ENCODE measurements at places on chromosomes 2 and 18.

GRCh38 chr2:220096406-220096805 lies 469.0 kb downstream of the SLC4A3 start:
- DNase-seq: peak; percentile 26

GRCh38 chr2:231708773-231709635 lies 679 bp downstream of the PTMA start:
- DNase-seq: no peak

DNA sequence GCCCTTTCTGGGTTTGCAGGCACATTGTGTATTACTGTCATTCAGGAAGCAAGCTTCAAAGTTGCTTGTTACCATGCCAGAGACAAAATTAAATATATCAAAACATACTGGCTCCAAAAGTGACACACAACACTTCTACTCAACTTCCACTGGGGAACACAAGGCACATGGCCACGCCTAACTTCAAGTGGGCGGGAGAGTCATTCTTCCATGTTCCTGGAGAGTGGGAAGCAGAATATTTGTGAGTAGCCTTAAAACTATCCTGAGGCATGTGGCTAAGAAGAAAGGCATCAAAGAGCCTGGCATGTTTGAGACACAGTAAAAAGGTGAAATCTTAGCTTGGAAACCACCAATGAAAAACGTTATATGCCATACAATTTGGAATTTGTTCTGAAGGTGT lies 90.5 kb upstream of the TACR1 start:
- no peak for DNase-seq

GRCh38 chr2:74886811-74887210 lies 52.9 kb downstream of the HK2 start:
- no peak for DNase-seq

- no peak for DNase-seq
Observed at GRCh38 chr18:63017076-63017475, 301.7 kb downstream of the PHLPP1 start.

- no peak for DNase-seq
Observed at GRCh38 chr2:142535311-142535710, 342.2 kb upstream of the KYNU start.

DNA sequence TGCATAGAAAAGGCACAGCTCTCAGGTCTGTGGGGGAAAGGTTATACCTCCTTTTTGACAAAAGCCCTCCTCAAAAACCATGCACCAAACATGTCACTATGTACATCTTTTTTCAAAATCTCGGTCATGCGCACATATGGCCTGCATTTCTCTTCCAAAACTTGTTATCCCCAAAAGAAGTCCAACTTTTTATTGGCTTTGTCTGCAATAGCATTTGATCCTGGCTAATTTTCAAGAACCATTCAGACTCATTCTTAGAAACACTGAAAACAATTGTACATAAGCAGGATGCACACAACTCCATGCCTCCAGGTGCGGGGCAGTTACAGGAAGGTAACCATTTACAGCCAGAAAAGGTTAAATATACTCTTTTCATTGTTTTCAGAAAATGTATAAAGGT lies 21.9 kb downstream of the SERTAD2 start:
- no peak for DNase-seq

GRCh38 chr2:196278491-196278911 lies 107.1 kb upstream of the STK17B start:
- DNase-seq: peak; percentile 93

GRCh38 chr18:48801728-48802542 lies 148.8 kb downstream of the SMAD7 start:
- no peak for DNase-seq

DNA sequence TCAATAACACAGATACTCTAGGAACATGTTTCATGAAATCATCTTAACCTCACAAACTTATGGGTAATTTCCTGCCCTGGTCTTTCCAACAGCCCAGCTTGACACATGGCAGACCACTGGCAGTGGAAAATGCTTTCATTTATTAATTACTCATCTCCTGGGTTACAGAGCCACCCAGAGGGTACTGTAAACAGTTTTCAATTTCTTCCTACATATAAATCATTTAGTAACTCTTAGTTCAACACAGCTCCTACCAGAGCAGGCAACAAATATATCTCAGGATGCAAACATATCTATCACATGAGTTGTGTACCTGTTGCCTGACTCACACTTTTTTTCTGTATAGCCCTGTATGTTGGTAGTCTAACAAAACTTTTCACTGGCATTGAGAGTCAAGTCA lies 99.2 kb upstream of the VRK2 start:
- no peak for DNase-seq

DNA sequence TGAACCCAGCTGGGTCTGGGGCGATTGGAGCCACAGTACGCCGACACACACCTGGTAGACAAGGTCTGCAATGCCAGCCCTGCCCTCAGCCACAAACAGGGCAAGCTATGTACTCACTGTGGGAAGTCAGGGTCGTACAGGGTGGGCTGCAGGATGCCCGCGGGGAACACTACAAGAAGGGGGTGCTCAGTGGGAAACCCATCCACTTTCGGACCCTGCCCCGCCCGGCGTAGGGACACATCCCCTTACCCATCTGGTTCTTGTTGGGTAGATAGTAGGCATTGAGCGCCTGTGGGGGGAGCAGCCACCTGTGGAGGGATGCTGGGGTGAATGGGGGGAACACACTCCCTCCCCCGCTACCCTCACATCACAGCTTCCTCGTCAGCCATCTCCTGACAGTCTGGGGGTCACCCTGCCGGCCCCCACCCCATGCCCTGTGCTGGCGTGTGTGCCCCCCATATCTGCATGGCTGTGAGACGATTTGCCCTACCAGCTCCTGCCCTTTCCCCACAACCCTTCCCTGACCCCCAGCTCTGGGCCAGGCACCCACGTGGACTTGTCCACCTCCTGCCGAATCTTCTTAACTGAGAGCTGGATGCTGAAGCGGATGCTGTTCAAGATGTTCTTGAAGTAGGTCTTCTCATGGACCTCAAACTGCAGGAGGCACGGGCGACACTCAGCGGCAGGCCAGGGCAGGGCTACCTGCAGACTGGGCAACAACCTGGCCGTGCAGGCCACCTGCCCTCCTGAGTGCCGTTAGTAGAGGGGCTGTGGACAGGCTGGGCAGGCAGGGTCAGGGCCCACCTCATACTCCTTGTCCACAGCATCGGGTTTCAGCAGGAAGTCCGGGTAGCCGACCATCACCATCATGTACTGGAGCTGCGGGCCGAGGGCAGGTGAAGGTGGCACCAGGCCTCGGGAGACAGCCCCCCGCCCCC lies 5.1 kb downstream of the ECEL1 start:
- no peak for DNase-seq

DNA sequence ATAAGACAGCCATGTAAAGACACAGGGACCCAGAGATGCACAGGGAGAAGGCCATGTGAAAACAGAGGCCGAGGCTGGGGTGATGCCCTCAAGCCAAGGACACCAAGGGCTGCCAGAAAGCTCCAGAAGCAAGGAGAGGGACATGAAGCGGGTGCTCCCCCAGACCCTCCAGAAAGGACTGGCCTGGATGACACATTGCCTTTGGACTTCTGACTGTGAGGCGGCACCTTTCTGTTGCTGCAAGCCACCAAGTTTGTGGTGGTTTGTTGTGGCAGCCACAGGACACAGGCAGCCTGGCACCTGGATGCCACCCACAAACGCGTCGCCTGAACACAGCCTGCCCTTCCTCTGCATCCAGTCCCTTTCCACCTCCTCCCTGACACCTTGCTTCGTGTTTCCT lies 67.1 kb downstream of the RHOB start:
- DNase-seq: no peak

- DNase-seq: no peak
Observed at GRCh38 chr2:212665948-212666347, 127.3 kb upstream of the ERBB4 start.

- DNase-seq: no peak
Observed at GRCh38 chr2:62738981-62739936, 33.7 kb downstream of the EHBP1 start.

DNA sequence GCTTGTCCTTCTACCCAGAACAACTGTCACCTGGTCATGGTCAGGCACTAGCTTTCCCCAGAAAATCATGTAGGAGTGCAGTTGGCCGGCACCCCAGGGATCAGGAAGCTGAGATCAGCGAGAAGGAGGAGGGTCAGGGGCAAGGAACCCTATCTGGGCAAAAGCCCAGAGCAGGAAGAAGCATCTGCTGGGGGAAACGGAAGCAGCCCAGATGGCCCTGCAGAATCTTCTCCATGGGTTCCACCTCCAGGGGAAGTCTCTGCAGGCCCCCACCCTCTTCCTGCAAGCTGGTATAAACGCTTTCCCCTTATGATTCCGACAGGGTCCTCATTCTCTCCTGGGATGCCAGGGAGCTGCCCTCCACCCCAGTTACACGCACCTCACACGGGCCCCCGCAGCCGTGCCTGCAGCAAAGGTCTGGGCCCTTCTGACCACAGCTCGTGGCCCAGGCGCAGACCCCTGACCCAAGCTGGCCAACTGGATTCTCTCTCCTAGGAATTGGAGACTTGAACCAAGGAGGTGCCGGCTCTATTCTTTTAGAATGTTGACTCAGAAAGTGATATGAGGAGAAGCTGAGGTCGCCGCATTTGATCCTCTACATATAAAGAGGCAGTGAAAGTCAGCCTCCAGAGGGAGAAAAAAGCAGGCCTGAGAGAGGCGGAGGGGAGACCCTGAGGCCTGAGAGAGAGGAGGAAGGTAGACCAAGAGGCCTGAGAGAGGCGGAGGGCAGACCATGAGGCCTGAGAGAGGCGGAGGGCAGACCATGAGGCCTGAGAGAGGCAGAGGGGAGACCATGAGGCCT lies 71.0 kb downstream of the STPG4 start:
- no peak for DNase-seq

- peak; percentile 82 for DNase-seq
Observed at GRCh38 chr2:160305081-160305750, 105.1 kb upstream of the ITGB6 start.

GRCh38 chr2:174882416-174882815 lies 118.1 kb upstream of the CHRNA1 start:
- no peak for DNase-seq

DNA sequence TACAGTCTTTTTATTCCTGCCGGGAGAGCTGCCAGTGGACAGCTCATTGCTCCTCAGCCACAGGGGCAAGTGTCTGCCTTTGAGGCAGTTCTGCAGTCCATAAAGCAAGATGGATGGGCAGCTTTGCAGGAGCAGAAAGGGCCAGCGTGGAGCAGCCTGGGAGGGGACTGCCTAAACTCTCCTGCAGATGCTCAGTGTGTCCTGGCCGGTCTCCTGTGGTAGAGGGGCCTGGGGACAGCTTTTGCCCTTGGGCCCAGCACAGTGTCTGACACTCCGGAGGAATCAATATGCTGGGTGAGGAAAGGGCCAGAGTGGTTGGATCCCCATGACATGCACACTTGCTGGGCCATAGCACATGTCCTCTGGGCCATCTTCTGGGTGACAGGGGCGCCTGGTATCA lies 65.7 kb upstream of the DAPL1 start:
- DNase-seq: no peak

DNA sequence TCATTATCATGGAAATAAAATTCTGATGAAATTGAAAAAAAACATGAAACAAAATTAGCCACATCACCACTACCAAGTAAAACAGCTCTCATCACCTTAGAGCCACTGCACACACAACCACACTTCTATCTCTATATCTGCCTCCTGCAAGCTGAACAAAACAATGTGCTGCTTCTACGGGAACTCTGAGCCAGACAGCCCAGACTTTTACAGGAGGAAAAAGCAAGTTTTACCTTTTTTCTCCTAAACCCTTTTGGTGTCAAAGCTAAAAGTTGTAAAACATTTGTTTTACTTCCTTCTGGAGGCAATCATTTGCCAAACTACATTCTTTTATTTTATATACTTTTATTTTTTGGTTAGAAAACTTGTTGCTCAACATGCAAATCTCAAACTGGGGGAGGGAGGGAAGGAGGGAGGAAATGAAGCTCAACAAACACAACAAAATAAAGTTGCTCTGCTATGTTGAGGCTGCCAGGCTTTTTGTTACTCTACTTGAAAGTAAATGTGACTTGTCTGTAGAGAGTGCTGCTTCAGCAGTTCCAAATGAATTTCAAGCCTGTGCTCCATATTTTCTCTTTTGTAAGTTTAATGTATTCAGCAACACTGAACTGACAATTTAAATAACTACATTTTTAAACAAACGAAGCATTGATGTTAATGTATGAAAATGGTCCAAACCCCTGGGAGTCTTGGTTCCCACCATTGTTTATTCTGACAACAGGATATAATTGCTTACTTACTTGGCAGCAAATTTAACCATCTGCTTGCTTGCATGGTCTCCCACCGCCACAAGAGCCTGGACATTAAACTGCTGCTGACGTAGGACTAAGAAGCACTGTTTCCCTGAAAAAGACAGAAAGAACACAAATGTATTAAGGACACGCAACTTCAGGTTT lies 24.5 kb downstream of the DARS1 start:
- no peak for DNase-seq

DNA sequence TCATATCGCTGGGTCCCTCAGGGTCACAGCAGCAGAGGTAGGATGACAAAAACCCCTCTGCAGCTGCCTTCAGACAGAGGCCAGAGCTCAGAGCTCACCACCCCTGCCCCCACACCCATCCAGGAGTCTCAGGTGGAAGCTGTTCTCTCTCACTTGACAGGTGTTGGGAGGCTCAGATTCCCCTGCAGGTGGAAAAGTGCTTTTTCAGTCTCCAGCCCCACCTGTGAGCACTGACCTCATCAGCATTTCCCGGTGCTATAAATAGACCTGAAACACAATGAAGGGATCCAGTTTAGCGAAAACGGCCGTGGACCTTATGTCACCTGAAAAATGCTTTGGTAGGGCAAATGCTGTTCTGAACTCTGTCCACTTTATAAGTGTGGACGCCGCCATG lies 254.9 kb downstream of the NDUFA10 start:
- DNase-seq: no peak

DNA sequence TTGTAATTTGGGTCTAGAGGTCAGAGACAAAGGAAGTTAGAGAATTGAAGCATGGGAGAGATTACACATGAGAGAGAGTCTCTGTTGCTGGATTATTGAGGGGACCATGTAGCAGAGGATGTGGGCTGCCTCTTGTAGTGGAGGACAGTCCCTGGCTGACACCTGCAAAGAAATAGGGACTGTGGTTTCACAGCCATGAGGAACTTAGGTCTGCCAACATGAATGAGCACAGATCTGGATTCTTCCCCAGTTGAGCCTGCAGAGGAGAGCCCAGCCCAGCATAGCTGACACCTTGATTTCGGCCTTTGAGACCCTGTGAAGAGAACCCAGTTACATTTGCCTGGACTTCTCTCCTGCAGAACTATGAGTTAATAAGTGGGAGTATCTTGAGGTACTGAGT lies 179.5 kb upstream of the TWIST2 start:
- no peak for DNase-seq

DNA sequence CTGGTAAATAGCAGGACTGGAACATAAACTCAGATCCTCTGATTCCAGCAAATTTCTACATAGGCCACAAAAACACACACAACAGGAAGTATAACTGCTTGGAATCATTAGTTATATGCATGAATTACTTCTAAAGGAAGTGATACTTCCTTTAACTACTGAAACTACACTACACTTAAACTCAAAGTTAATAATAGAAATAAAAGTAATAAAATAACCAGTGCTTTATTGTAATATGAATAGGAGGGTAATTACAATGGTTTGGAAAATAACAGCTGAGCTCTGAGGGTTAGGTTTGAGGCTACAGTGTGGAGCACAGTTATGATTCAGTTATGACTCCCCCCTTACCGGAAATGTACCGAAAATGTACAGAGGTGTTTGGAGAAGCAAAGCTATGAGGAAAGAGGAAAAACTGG lies 18.5 kb upstream of the POLI start:
- DNase-seq: no peak

- DNase-seq: no peak
Observed at GRCh38 chr18:10336749-10337350, 117.6 kb upstream of the APCDD1 start.
